ENCODE measurements at places on chromosomes 5 and 9.
A peak's percentile ranks its signal among the peaks of the same experiment; 100 is the strongest.

DNA sequence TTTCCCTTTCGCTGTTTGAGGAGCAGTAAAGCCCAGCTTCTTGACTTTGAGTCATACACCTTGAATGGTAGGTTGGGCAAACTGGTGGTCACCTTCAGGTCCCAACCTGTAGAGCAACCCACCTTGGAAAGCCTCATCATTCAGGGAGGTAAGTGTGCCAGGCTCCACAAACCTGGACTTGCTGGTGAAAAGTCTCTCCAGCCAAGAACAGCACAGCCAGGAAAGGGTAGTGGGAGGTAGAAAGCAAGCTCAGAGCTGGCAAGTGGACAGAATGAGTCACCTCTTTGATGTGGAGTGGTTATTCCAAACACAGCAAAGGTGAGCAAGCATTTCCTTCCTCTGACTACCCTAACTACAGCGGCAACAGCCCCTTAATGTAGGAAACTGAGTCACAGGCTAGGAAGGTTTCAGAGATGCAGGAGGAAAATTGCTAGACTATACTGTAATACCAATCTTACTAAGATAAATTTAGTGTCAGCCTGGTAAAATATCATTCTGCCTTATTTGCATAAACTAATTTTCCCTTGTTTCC is 117.5 kb upstream of the MTAP start:
- peak; percentile 21 for DNase-seq

GRCh38 chr5:2562036-2562435 is 189.4 kb downstream of the IRX2 start:
- no peak for DNase-seq

DNA sequence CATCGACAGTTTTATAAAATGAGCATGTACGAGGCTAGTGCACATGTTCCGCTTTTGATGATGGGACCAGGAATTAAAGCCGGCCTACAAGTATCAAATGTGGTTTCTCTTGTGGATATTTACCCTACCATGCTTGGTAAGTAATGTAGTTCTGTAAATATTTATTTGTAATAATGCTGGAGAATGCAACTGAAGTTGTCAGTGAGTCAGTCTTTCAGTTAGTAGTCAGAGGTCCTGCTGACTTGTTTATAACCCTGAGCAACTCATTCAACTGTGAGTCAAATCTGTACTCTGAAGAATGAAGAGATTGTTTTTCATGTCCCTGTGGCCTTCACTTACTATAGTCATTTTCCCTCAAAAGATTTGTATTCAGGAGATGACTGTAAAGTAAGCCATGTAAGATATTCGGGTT is 28.4 kb upstream of the GPR150 start:
- DNase-seq: no peak

GRCh38 chr5:181044662-181045305 is 4.7 kb downstream of the BTNL9 start:
- DNase-seq: no peak

DNA sequence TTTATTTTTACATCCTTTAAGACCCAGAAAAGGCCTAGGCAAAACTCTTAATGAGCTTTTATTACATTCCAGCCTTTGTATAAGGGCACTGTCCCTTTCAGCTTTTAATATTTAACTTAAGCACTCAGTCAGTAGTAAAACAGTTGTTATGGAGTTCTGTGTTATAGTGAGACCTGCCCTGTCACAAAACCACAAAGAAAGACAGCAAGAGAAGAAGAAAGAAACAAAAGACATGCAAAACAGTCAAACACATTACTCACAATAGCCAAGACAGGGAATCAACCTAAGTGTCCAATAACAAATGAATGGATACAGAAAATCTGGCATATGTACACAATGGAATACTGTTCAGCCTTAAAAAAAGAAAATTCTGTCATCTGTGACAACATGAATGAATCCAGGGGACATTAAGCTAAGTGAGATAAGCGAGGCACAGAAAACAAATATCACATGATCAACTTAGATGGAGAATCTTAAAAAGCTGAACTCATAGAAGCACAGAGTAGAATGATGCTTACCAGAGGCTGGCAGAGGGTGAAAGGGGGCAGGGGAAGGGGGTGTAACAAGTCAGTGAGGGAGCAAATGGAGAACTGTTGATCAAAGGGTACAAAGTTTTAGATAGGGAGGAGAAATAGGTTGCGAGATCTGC is 63.8 kb upstream of the CCNG1 start:
- no peak for DNase-seq

GRCh38 chr5:53173083-53173482 is 63.5 kb upstream of the MOCS2 start:
- no peak for DNase-seq

DNA sequence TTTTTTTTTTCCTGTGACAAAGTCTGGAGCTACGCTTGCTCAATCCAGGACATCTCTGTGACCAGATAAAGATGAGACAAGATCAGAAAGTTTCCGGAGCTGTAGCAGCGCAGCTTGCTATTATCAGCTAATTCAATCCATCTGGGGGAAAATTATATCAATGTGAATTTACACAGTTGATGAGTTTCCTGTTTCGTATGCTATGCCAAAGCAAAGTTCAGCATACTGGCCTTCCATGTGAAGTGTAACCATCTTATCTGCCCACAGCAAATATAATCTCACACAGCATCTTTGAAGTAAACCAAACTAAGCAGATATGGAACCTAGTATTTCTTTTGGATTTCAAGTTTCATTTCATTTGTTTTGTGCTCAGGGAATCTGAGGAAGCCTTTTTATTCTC is 1767.7 kb downstream of the EFNA5 start:
- DNase-seq: no peak

DNA sequence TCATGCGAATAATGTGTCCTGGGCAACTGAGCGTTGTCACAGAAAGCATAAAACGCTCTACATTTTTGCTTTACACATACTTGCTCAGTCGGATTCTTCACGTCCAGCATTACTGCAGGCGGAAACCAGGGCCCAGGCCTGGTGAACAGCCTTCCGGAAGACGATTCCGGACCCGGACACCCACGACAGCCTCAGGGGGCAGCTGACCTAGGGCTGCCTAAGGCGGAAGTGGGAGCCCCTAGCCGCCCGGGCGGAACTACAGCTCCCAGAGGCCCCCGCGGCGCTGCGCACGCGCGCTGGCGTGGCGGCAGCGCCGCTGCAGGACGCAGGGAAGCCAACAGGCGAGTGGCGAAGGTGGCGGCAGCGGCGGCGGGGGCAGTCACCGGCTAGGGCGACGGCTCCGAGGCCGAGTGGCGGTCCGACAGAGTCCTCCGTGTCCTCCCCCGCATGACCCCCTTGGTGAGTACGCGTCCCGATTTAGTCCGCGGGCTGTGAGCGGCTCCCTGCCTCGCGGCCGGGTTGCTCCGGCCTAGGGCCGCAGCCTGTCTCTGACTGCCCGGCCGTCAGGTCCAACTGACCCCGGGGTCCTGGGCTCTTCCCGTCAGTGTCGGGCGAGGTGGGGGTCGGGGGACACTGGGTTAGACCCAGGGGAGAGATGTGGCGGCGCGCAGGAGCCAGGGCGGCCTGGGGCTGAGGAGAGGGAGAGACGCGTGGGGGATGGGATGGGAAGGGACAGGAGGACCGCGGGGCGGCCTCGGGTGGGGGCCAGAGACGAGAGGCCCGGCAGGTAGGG is at the start of gene GAPVD1:
GAPVD1 (plus strand) TSS at position 326 of the 793 bp plus-strand sequence. CDS start 37,096 bp downstream, outside the sequence.
- peak; percentile 62 for DNase-seq

DNA sequence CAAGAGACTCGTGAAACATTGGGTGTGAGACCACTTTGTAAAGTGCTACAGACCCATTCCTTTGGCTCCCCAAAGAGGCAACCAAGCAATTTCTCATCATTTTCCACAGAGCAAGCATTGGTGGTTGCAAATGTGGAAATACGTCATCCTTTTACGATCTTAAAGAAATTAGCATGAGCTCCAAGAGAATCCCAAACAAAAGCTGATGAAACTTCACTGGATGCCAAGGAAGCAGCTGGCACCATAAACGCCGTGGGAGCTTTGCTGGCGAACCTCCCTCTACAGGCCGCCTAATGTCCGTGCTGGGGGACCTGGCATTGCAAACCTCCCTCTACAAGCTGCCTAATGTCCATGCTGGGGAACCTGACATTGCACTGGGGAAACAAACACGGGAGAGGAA is 432.4 kb downstream of the ACTL7B start:
- no peak for DNase-seq

DNA sequence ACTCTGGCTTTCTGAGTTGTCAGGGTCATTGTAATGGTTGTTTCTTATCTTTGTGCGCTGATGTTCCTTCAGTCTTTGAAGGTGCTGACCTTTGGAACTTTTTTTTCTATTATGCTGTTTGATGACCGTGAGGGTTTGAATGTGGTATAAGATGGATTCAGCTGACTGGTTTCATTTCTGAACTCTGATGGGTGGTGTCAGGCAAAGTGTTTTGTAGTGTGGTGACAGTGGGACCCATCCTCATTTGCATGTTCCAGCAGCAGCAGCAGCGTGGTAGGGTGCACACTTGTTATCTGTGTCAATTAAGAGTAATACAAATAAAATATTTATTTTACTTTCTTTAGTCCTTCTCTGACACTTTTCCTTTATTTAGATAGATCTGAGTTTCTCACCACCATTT is 227.7 kb upstream of the PRR16 start:
- no peak for DNase-seq

DNA sequence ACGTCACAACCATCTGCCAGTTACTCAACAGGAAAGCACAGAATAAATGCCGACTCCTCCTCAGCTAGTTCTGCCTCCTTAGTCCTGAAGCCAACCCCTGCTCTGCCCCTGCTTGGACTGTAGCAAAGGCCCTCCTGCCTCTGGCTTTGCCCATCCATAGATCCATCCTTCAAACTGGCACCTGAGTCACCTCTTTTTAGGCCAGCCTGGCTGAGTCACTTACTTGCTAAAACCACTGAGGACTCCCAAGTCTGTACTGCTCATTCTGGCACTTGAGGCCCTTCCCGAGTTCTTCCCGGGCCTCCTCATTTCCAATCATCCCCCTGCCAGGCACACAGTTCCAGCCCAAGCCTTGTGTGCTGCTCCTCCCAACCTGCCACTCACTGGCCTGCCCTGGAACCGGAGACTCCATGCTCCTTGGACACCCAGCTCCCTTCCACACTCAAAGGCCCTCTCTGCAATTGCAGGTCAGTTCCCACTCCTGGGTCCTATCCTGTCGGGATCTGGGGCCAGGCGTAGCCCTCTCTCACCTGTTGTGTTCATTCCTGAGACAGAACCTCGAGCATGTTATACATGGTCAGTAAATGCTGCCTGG is 220.1 kb downstream of the DAB2IP start:
- no peak for DNase-seq

DNA sequence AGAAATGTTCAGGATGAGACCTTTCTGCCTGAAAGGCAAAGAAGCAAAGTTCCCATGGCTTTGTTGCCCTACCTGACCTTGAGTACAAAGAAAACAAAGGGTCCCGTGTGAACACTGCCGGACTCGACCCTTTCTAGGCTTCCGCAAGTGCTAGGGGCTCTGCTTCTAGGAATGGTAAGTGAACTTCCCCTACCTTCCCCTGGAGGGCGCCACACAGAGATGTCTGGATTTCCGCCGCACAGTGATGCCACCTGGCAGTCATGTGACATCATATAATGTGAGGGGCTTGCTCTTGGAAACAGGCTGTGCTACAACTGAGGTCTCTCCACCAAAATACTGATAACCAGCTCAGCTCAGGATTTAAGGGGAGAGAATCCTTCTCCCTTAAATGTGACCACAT is 56.6 kb downstream of the HSD17B3 start:
- no peak for DNase-seq

DNA sequence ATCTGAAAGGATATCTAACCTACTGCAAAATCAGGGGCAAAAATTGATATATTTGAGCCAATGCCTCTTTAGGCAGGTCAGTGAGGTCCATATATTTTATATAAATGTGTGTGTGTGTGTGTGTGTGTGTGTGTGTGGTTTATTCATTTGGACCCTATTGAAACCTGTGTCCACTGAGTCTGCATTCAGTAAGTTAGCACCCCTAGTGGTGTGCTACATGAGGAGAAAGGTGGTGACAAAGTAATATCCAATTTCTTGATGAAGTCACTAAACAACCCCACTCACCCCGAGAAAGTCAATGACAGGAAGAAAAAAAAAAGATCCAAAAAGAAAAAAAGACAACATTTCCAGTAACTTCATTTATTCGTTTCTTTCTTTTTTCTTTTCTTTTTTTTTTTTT is 4.1 kb downstream of the FBXW11 start:
- no peak for DNase-seq

GRCh38 chr9:134698111-134698510 is 56.5 kb downstream of the COL5A1 start:
- DNase-seq: no peak

- DNase-seq: no peak
These were observed 35.7 kb upstream of the TRIM14 start for GRCh38 chr9:98154678-98155077.

- no peak for DNase-seq
These were observed 24.0 kb downstream of the HNRNPK start for GRCh38 chr9:83956086-83956435.

DNA sequence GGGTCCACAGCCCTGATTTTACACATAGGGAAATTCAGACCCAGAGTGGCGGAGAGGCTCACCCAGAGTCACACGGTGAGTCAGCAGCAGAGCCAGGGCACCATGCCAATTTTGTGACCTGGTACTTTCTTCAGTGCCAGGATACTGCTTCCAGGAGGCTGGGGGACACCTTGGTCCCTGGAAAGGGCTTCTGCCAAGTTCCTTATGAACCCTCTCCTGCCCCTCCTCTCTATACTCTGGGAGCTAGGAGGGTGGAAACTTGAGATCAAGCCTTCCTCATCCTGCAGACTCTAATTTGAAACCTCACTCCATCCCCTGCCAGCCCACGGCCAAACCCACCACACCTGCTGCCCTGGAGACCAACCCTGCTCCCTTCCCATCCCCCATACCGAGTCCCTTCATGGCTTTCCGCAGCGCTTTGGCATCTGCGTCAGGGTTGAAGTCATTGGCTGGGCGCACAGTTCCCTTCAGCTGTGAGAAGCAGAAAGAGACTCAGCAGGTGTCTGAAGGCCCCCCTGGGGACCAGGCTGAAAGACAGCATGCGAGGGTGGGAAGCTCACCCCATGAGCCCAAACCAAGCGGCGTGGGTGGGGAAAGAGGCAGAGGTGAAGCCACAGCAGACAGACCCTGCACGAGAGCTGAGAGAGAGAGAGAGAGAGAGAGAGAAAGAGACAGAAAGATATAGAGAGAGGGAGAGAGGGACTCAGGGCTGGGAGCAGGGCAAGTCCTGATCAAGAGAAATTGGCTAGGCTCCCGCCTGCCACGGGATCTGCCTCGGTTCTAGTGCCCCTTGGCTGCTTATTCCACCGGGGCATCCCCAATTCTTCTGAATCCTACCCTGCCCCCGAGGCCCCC is 33.5 kb downstream of the ANXA6 start:
- DNase-seq: peak; percentile 48

- DNase-seq: no peak
These were observed 392.2 kb downstream of the CDK5RAP2 start for GRCh38 chr9:120187758-120188157.

DNA sequence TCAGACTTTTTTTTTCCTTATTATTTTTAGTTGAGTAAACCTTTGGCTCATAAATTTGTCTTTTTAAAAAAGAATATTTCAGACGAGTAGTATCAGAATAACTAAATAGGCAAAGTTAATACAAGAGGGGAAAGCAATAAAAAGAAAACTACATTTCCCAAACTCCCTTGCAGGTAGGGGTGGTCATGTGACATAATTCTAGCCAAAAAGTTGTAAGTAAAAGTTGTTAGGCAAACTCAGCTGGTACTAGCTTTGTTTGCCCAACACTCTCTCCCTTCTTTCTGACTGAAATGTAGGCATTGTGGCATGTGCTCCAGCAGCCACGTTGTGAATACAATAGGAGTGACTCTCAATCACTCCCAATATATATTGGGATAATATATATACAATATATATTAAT is 20.9 kb downstream of the GIN1 start:
- no peak for DNase-seq

GRCh38 chr5:151195622-151196021 is 28.3 kb downstream of the CCDC69 start:
- peak; percentile 43 for DNase-seq

- no peak for DNase-seq
These were observed 215.7 kb downstream of the FAM114A2 start for GRCh38 chr5:153823036-153823435.
